ENCODE measurements at places on chromosomes 7 and 10.

DNA sequence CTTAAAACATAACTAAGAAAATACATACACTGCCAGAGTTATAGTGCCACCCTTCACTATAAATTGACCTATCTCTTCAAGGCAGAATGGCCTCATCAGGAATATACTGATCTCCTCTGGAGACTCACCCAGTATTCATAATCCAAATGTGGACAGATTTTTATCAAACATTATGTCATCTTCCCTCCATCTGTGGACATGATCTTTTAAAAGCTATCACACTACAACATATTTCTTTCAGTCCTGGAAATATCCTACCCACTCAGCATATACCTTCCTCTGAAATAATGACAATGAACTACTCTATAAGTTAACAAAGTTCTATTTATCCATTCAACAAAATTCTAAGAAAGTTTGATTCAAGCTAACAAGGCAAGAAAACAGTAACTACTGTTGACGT, 3.2 kb downstream of the ZNF800 start:
- DNase-seq = no peak

GRCh38 chr7:6027806-6028365, 3.3 kb upstream of the ANKRD61 start:
- peak; percentile 16 for DNase-seq

- DNase-seq = no peak
Observed at GRCh38 chr10:8636371-8636770, 581.9 kb downstream of the GATA3 start.

GRCh38 chr7:150852371-150852905, at the start of gene AOC1:
AOC1 (plus strand) TSS chr7:150852517; CDS start chr7:150856471, 3,954 bp downstream.
- DNase-seq = no peak

- DNase-seq = no peak
Observed at GRCh38 chr10:11424456-11425295, 186.8 kb downstream of the USP6NL start.

GRCh38 chr10:9051328-9051974, 997.0 kb downstream of the GATA3 start:
- DNase-seq = no peak

DNA sequence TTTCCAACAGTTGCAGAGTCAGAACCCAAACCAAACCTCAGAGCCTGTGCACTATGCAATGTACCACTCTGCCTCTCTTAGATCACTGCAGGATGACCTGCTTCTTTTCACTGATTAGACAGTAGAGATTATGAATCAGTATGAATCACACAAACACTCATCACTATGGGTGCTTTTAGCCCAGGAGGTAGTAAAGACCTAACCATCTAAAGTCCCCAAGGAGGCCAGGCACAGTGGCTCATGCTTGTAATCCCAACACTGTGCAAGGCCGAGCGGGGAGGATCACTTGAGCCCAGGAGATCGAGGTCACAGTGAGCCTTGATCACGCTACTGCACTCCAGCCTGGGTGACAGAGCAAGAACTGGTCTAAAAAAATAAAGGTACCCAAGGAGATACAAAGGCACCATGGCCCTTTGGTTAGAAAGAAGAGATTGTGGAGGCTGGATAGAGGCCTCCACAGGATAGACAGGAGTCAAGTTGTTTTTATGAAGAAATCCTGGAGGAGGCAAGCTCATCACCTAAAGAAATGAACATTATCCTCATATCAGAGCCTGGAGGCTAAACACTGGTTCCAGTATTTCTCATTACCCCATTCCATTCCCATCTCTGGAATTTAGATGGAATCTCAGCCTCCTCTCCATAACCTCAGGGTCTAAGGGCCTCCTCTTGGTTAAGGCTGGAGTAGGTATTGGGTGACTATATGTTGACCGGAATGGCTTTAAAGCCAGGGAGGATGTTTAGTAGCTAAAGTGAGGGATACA, 12.9 kb downstream of the SEC31B start:
- no peak for DNase-seq

GRCh38 chr7:81692146-81692905, 77.5 kb downstream of the HGF start:
- DNase-seq = no peak

GRCh38 chr7:106289848-106290247, 5.1 kb upstream of the NAMPT start:
- no peak for DNase-seq

DNA sequence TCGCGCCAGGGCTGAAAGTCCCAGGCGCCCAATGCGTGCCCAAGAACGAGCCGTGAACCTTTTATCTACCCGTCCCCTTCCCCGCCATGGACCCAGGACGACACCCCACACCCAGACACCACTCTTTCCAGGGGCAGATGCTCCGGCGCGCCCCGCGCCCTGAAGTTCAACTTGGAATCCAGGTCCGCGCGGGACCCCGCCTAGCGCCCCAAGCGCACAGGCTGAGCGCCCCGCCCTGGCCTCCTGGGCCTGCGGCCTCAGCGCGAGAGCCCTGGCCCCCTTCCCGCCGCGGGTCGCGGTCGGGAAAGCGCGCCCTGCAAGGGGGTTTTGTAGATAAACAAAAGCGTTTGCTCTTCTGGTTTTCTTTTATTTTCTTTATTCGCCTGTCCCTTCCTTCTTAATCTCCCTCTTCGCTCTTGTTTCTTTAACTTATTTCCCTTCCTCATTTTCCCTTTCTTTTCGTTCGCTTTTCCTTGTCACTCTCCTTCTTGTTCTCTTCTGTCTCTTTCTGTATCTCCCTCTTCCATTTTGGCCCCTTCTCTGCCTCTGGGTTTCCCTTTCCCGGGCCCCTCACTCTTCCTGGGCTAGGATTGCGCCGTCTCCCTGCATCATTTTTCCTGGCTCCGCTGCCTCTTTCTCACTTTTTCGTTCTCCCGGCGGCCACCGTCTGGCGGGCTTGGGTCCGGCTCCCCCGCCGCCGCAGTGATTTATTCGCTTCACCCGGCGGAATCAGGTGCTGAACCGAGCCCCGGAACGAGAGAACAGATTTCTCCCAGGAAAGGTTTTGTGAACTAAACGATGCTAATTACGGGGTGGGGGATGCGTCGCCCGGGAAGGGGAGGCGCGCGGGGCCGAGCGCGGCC, 15.3 kb upstream of the PAX2 start:
- DNase-seq = no peak

GRCh38 chr7:22344655-22345054, 12.3 kb downstream of the RAPGEF5 start:
- no peak for DNase-seq

DNA sequence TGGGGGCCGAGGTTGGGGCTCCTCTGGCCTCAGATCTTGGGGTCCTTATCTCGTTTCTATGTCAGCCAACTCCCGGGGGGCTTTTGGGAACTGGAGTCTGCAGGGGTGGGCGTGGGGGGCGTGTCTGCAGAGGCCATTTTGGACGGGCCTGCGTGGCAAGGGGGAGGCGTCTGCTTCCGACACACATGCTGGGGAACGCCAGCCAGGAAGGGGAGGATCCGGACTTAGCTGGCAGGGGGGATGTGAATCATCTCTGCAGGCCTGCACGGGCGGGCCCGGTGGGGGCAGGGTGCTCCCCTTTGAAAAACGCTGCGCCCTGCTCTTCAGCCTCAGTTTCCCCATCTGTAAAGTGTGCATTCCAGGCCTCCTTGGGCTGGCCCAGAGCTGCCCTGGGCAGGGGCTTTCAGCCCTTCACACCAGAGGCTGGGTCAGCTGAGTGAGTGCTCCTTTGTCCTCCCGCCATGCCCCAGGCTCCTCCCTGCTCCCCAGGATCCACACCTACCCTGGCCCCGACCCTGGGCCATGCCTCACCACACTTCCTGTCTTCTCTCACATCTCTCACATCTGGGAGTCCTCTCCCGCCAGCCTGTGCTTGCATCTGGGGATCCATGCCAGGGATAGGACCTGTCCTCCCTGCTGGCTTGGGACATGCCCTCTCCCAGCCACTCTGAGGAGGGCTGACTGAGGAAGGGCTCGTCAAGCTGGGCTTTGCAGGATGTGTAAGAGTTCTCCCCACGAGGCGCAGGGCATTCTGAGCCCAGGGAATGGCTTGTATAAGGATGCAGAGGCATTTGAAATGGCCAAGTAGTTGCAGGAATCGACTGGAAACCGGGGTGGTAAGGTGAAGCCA, 172.6 kb upstream of the TNRC18 start:
- DNase-seq = no peak

DNA sequence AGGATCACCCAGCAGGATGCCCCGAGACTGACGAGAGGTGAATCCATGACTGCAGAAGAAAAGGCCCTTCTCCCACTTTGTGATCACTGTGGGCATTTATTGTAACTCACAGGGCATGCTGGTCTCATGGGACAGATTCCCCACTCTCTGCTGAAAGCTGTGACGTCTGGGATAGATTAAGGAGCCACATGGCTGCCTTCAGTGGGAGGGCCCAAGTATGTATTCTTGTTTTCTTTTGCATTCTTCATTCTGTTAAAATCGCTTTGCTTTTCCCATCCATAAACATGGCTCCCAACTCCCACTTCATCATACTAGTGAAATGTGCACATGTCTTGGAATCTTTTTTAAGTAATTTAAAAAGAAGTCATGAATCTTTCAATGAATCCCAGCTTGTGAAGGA, 67.2 kb downstream of the FAM107B start:
- DNase-seq = no peak

DNA sequence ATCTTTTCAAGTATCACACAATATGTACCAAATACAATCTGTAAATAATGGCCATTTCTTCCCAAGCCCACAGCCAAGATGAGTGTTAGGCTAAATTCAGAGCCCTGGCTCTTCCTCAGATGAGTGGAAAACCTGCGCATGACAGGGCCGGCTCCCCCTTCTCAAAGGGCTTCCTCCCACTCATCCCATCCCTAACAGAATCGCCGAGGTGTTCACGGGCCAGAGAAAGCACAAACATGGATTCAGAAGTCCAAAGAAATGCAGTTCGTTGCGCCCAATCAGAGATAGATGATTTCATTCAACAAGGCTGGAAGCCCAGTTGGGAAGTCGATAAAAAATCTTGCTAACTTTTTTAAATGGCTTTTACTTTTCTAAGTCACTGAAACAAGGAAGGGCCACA, 121.8 kb downstream of the UBE2H start:
- DNase-seq = peak; percentile 69

DNA sequence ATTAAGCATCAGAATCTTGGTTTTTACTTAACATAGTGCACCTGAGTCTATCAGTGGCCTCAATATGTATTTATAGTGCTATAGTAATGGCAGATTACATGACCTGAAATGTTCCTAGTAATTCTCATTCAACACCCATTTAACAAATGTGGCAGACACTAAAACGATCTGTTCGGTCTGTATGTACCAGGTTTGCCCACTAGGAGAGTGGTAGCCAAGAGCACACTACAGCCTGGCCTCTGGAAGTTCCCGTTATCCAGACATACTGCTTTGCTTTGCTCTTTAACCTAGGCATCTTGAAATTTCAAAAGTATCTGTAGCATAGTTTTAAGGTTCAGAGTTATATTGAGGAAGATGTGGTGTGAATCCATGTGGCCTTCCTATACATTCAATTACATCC, 395.7 kb upstream of the NRG3 start:
- no peak for DNase-seq

DNA sequence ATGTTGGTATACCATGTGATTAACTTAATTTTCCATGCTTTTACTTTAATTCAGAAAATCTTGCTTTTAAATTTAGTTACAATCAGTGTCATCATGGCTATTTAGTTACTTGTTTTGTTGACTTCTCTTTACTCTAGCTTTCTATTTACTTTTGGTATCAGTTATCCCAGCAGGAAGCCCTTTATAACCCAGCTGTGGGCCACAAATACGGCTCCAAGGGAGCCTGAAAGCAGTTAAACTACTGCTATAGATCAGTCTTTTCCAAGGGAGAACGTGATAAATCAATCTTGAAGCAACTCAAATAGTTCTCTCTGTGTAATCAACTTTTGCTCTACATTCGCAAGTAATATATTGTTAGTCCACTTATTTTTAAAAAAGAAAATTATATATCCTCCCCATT, 287.4 kb downstream of the CACNA2D1 start:
- no peak for DNase-seq

DNA sequence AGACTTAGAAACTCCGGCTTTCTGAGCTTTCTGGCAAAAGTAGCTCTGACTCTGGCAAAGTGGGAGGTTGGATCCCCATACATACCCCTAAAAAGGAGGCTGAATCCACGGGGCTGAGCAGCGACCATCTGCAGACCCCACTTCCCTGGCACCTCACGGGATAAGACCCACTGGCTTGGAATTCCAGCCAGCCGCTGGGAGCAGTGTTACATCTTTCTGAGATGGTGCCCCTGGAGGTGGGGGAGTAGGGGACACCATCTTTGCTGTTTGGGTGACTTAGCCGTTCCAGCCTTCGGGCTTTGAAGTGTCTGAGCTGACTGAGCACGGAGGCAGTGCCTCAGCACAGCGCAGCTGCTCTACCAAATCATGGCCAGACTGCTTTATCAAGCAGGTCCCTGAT, 45.0 kb upstream of the GRM3 start:
- no peak for DNase-seq

DNA sequence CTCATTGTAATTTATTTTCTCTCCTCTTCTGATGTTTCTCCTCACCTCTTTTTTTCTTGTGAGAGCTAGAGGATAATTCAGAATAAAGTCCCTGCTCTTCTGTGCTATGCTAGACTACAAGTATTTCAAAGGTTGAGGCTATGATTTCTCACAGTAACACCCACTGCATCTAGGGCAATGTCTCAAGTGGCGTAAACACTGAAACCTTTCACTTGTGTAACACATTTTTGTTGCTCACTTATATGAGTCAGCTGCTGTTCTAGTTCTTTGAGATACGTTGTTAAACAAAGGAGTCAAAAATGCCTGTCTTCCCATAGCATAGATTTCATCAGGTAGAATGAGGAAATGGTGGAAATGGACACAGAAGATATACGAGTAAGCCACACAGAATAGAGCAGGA, 305.1 kb upstream of the PITRM1 start:
- no peak for DNase-seq

GRCh38 chr10:35387768-35388167, 51.5 kb downstream of the CCNY start:
- no peak for DNase-seq

- no peak for DNase-seq
Observed at GRCh38 chr10:48818861-48819520, 120.6 kb downstream of the LRRC18 start.

- DNase-seq = no peak
Observed at GRCh38 chr7:1567049-1567771, 2.6 kb downstream of the PSMG3 start.

- no peak for DNase-seq
Observed at GRCh38 chr7:55063633-55064032, 44.8 kb downstream of the EGFR start.

- no peak for DNase-seq
Observed at GRCh38 chr7:100220586-100221230, 959 bp downstream of the PVRIG start.

GRCh38 chr10:114678336-114678735, 20.3 kb upstream of the ABLIM1 start:
- DNase-seq = no peak

GRCh38 chr10:70906031-70906783, 17.8 kb upstream of the PCBD1 start:
- DNase-seq = peak; percentile 69

- DNase-seq = no peak
Observed at GRCh38 chr10:94890264-94891022, 48.0 kb upstream of the CYP2C9 start.

Measured in mesenteric fat pad (tissue), 1 donor.